Spleen (tissue), 13 donors: ENCODE measurements at places on chromosomes 13 and 19.

DNA sequence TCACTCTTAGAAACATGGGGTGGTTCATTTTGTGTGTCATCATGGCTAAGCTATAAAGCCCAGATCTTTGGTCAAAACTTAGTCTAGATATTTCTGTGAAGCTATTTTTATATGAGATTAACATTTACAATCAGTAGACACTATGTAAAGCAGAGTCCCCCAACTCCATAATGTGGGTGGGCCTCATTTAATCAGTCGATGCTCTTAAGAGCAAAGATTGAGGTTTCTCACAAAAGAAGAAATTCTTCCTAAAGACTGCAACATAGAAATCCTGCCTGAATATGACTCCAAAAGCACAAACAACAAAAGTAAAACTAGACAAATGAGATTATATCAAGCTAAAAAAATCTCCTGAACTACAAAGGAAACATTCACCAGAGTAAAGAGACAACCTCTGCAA, 642.2 kb downstream of the DIAPH3 start:
- H3K27me3 ChIP-seq: no peaks in the 10 kb centered on the region
- no peak overlapping the region for H3K4me3 ChIP-seq
- no peak overlapping the region for H3K27ac ChIP-seq
- no peaks in the 10 kb centered on the region for H3K4me1 ChIP-seq
- no peaks in the 10 kb centered on the region for H3K36me3 ChIP-seq

DNA sequence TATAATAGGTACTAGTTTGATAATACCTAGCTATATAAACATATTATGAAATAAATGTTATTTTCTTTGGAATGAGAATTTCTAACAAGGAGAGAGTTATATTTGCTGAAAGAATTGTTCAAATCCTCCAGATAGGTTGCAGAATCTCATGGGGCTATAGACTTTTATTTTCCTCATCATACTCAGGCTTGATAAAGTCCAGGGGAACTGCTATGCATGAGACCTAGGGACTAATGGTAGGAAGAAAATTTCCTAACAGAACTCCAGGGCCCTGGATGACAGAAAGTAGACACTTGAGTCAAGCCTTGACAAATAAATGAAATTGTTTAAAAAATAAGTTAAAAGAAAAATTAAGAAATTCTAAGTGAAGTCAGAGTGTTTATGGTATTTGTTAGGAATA, 138.5 kb upstream of the DACH1 start:
- H3K4me1 ChIP-seq: no peaks in the 10 kb centered on the region
- no peaks in the 10 kb centered on the region for H3K27me3 ChIP-seq
- DNase-seq: no peak
- no peak overlapping the region for H3K4me3 ChIP-seq

DNA sequence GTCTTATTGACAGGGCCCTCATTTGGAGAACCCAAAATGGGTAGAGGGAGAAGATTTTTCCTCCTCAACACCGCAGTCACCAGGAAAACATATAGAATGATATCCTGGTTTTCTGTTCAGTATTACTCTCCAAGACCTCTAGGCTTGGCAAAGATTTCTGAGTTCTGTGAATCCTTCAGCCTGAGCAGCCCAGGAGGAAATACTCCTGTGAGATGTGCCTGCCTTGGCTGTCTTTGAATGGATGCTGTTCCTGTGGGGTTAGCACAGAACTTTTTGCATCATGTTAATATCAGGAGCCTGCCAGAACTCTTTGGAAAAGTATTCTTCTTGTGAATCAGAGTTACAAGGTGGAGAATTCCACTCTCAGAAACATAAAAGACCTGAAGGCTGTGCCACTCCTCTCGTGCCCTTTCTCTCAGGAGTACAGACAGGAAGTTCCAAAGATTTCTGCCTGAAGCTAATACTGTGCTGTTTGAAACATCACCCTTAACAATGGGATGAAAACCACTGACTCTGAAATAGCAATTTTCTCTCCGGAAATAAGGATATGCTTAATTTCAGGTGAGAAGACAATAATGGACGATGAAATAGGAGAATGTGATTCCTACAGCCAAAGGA, 520.1 kb upstream of the NBEA start:
- H3K4me3 ChIP-seq: no peak overlapping the region
- no peaks in the 10 kb centered on the region for H3K27me3 ChIP-seq
- H3K4me1 ChIP-seq: no peaks in the 10 kb centered on the region

GRCh38 chr13:40333226-40333625, 333.2 kb downstream of the FOXO1 start:
- no peaks in the 10 kb centered on the region for H3K4me1 ChIP-seq
- H3K4me3 ChIP-seq: no peak overlapping the region
- no peaks in the 10 kb centered on the region for H3K36me3 ChIP-seq
- no peaks in the 10 kb centered on the region for H3K27me3 ChIP-seq
- no peak overlapping the region for H3K27ac ChIP-seq

DNA sequence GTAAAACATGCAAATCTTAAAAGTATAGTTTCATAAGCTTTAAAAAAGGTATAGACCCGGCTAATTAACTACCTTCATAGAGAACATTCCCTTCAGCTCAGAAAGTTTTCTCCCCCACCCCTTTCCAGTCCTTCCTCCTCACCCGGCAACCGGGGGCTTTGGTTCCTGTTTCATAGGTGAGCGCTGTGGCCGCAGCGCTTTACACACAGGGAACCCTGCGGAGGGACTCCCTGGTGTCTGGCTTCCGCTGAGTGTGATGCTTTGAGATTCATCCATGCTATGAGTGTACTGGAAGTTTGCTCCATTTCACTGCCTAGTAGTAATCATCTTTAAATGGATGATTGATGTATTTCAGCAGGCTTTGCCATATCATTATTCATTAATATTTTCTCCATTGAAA, 26.0 kb upstream of the PABPC3 start:
- no peaks in the 10 kb centered on the region for H3K36me3 ChIP-seq
- H3K27me3 ChIP-seq: no peaks in the 10 kb centered on the region
- no peak for DNase-seq
- no peaks in the 10 kb centered on the region for H3K4me1 ChIP-seq
- H3K4me3 ChIP-seq: no peak overlapping the region

- H3K4me1 ChIP-seq: no peaks in the 10 kb centered on the region
- no peaks in the 10 kb centered on the region for H3K36me3 ChIP-seq
- no peak for DNase-seq
- peaks cover 56% of the 10 kb centered on the region for H3K27me3 ChIP-seq
Observed at GRCh38 chr13:83881917-83882605, at the start of gene SLITRK1. SLITRK1 (minus strand) TSS chr13:83882474; CDS start chr13:83881507, 967 bp downstream.

GRCh38 chr19:10260141-10260584, 8.1 kb downstream of the MRPL4 start:
- H3K4me3 ChIP-seq: no peak overlapping the region
- DNase-seq: no peak
- no peaks in the 10 kb centered on the region for H3K27me3 ChIP-seq
- H3K4me1 ChIP-seq: peaks cover 4% of the 10 kb centered on the region
- H3K27ac ChIP-seq: no peak overlapping the region
- peaks cover 35% of the 10 kb centered on the region for H3K36me3 ChIP-seq

GRCh38 chr19:16263141-16263761, 61.4 kb upstream of the KLF2 start:
- H3K4me1 ChIP-seq: peaks cover 45% of the 10 kb centered on the region
- no peak overlapping the region for H3K4me3 ChIP-seq
- no peak overlapping the region for H3K27ac ChIP-seq
- no peaks in the 10 kb centered on the region for H3K27me3 ChIP-seq
- H3K36me3 ChIP-seq: no peaks in the 10 kb centered on the region

DNA sequence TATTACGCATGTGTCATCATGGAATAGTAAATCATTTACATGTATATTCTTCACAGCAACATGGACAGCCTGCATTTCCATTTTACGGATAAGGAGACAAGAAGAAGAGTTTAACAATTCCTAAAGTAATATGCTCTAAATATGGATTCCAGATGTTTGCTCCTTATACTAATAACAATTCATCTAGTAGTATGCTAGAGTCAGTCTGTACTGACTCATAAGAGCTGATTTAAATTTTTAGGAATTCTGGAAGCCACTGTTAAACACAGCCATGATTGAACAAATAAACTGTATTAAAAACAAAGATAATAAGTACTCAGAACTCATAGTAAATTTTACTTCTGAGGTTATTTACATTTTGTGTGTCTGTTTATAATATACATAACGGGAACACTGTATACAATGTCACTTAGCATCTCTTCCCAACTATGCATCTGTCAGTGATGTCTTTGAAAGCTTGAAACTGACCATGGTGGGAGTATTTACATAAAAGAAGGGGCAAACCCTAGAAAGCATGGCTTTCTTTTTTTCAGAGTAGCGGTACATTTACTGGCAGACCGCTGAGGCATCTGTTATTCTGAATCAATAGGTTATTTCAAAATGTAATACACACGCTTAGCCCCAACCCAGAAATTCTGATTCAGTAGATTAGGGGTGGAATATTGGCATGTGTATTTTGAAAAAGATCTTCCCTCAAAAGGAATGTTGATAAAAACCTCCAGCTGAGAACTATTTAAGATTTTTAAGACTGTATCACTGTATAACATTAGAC, 12.9 kb downstream of the ZC3H13 start:
- peaks cover 80% of the 10 kb centered on the region for H3K36me3 ChIP-seq
- no peak overlapping the region for H3K4me3 ChIP-seq

DNA sequence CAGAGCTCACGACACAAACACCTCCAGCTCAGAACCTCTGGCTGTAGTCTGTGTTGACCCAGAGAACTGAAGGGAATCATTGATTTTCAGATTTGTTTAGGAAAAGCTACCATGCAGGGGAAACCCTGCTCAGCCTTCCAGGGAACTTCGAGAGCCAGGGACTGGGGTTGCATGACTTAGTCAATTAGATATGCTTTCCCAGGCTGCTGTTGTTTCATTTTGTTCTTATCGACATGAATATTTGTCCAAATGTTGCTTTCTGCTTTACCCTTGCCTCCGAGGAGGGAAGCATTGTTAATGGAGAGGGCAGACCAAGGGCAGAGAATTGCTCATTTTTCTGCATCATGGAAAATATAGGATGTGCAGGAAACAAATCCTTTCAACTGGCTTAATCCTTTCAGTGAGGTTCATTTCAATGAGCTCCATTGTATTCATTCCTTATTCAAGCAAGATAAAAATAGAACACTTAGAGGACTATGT, 82.5 kb downstream of the KLF5 start:
- DNase-seq: no peak
- no peak overlapping the region for H3K4me3 ChIP-seq
- no peaks in the 10 kb centered on the region for H3K36me3 ChIP-seq
- H3K4me1 ChIP-seq: no peaks in the 10 kb centered on the region
- no peak overlapping the region for H3K27ac ChIP-seq

DNA sequence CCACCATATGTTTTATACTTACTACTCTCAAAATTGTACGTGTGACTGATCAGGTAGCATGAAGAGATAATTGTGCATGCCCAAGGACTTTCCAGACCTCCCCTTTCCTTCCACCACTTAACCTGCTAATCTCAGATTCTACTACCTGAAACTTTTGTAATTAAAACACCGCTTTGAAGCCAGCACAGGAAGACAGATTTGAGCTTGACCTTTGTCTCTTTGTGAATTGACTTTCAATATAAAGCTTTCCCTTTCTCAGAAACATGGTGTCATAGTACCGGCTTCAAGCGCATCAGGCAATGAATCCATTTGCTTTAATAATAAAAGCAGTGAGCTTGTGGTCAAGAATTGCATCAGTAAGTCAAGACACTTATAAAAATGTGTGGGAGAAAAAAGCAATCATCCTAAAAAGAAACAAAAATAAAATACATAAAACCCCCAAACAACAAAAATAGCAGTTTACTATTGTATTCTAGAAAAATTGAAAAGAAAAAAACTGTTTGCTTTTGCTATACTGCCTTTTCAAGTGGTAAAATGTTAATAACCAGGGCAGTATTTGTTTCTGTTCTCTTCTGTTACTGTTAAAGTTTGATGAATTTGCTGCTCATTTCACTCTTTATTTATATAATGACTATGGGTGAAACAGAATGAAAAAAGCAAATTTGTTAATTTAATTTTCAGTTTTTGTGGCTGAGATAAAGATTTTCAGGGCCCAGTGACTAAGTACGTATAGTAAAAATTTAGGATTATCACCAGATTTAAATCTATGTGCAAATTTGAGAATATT, 2075.3 kb downstream of the PCDH9 start:
- H3K27ac ChIP-seq: no peak overlapping the region
- no peaks in the 10 kb centered on the region for H3K27me3 ChIP-seq
- no peak for DNase-seq
- no peak overlapping the region for H3K4me3 ChIP-seq

DNA sequence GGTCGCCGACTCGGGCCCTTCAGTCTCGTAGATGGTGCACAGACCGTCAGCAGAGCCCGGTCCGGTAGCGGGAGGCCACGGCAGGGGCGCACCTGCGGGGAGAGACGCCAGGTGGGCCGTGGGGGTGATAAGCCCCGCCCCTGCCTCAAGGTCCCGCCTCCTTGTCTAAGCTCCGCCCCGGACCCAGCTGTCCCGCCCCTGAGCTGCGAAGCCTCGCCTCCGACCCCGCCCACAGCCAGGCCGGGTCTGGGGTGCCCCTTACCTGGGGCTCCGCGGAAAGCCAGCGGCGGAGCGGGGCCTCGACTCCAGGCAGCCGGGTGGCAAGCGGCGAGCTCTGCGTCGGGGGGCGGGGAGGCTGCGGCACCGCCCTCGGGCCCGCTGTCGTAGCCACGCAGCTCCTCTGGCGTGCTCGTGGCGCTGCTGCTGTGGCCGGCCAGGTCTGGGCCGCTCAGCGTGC, 4.7 kb downstream of the PRR36 start:
- H3K4me1 ChIP-seq: peaks cover 61% of the 10 kb centered on the region
- no peaks in the 10 kb centered on the region for H3K36me3 ChIP-seq
- peaks cover 74% of the 10 kb centered on the region for H3K27me3 ChIP-seq
- peak overlapping the region; percentile 46 for H3K27ac ChIP-seq

GRCh38 chr13:85544756-85545155, 254.5 kb downstream of the SLITRK6 start:
- H3K4me1 ChIP-seq: no peaks in the 10 kb centered on the region
- H3K36me3 ChIP-seq: no peaks in the 10 kb centered on the region
- H3K4me3 ChIP-seq: no peak overlapping the region
- no peak for DNase-seq

- peak overlapping the region; percentile 86 for H3K4me3 ChIP-seq
- peaks cover 98% of the 10 kb centered on the region for H3K4me1 ChIP-seq
- H3K27ac ChIP-seq: peak overlapping the region; percentile 96
- no peaks in the 10 kb centered on the region for H3K27me3 ChIP-seq
- H3K36me3 ChIP-seq: peaks cover 17% of the 10 kb centered on the region
- peak; percentile 97 for DNase-seq
Observed at GRCh38 chr19:1068009-1069001, 1.3 kb downstream of the ARHGAP45 start.

GRCh38 chr19:48445256-48445605, 552 bp upstream of the GRWD1 start:
- peaks cover 50% of the 10 kb centered on the region for H3K4me1 ChIP-seq
- H3K27me3 ChIP-seq: peaks cover 27% of the 10 kb centered on the region
- DNase-seq: no peak
- peak overlapping the region; percentile 95 for H3K4me3 ChIP-seq
